ENCODE measurements at places on chromosomes 1 and 21. TPM values are rescaled to one million over a fixed set of nuclear protein-coding genes. Genes with fewer than 3 reads are reported as not detected.

GRCh38 chr1:48743480-48743879 is 33.2 kb downstream of the BEND5 start:
- DNase-seq = no peak

DNA sequence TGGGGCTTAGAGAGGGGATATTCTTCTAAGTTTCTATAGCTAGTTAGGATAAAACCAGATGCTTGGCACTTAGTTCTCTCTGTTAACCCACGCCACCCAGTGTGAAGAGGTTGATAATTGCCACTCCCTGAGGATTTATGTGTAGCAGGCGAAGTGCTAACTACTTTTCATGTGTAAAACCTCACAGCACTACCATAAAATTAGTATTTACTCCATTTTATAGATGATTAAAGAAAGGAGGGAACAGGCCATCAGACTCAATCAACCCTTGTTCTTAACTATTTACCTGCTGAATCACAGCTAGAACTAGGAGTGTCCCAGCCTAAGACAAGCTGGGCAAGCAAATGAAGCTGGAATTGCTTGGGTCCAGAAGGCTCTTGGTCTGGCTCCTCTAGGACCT is 8.9 kb downstream of the LIN28A start:
- no peak for DNase-seq

The CCDC185 gene
- not detected for total RNA-seq

- DNase-seq = peak; percentile 93
These were observed at the start of gene PADI2 for GRCh38 chr1:17119076-17119772. Gene PADI2, minus strand, starts transcription at chr1:17119451. Its CDS starts 80 bp downstream, at chr1:17119371.

The IGSF3 gene
- total RNA-seq = 2.2 TPM

The FAAH gene
- 2.4 TPM for total RNA-seq

DNA sequence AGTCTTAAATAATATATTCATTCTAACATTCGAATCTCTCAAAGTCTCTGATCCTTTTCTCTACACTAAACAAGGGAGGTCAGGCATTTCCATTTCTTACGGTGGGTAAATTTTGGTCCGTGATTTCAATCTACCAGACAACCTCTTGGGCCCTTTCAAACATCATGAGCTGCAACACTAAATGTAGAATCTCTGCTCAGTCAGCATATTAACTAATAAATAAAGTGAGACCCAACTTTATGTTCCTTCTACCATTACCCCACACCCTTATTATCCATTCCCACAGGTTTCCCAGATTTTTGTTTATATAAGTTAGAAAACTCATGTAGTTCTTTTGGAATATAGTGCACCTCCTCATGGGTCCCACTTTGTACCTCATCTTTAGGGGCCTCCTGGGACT is 24.9 kb downstream of the SLAMF7 start:
- DNase-seq = no peak

The GBP3 gene
- 28.4 TPM for total RNA-seq

- no peak for DNase-seq
These were observed 43.8 kb upstream of the MACF1 start for GRCh38 chr1:39160703-39161102.

GRCh38 chr1:222382171-222382570 is 165.7 kb downstream of the HHIPL2 start:
- DNase-seq = no peak

The OR2L2 gene
- 0.10 TPM for total RNA-seq

DNA sequence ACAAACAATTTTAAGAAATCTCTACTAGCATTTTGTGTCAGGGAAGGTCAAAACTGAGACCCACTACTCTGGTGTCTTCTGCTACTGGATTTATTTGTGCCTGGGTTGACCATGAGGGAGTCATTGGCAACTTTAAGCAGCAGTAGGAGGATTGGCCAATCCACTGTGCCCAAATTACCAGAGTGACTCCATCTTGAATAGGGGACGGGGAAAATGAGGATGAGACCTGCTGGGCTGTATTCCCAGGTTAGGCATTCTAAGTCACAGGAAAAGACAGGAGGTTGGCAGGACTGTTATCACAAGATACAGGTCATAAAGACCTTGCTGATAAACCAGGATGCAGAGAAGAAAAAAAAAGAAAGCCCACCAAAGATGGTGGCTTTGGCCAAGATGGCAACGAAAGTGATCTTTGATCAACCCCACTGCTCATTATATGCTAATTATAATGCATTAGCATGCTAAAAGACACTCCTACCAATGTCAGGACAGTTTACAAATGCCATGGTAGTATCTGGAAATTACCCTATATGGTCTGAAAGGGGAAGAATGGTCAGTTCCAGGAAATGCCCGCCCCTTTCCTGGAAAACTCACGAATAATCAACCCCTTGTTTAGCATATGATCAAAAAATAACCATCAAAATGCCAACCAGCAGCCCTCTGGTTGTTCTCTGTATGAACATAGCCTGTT is 200.9 kb downstream of the LTN1 start:
- no peak for DNase-seq

DNA sequence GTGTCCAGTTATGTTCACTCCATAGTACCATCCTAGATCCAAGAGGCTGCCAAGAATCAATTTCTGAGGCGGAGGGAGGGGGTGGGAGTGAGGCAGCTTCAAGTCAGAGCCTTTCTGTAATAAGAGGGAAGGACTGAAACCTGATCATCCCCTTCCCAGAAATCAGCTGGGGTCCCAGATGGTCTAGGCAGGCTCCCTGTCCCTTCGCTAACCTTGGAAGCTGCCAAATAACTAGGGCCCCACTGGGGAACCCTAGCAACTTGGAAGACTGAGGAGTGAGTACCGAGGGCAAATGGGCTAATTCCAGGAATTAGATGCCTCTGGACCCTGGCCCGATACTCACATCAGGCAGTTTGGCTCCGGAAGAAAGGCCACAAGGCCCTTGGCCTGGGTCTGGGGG is 113.3 kb downstream of the NAV1 start:
- DNase-seq = no peak

The ICOSLG gene
- 1.5 TPM for total RNA-seq

- DNase-seq = no peak
These were observed 39.9 kb upstream of the IFNAR2 start for GRCh38 chr21:33189824-33190223.

- peak; percentile 71 for DNase-seq
These were observed 76.0 kb upstream of the EDN2 start for GRCh38 chr1:41560496-41560895.

DNA sequence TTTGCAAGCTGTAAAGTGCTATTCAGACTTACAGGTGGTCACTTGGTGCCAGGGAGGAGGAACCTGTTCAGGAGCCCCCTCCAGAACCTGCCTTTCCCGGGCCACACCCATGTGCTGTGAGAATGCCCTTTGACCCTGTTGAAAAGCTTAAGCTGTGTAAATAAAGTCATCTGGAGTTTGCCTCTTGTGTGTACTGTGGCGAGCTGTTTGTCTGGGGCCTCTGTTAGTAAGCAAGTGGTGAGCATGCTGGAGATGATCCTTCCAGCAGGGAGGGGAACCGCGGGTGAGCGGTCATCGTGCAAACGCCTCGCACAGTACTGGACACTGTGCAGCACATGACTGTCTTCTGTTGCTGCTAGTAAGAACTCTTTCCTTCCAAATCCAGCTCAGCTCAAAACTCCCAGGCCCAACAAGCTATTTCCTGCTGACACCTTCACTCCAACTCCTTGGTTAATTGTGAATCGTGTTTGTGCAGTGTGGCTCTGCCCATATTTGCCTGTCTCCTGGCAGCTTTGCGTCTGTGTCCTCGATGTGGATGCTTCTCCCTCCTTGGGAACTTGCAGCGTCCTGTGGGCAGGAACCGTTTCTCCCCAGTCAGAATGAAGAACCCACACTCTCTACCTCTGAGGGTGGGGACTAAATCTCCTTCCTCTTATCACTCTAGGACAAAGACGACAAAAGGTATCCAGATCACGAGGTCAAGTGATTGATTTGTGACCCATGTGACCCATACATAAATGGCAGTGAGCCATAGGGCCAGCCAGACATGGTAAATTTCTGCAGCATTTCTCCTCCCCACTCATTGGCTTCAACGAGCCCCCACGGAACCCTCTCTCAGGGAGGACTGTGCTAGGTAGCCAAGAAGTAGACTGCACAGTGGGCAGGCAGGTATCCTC is 13.9 kb upstream of the BTG2 start:
- DNase-seq = peak; percentile 81

DNA sequence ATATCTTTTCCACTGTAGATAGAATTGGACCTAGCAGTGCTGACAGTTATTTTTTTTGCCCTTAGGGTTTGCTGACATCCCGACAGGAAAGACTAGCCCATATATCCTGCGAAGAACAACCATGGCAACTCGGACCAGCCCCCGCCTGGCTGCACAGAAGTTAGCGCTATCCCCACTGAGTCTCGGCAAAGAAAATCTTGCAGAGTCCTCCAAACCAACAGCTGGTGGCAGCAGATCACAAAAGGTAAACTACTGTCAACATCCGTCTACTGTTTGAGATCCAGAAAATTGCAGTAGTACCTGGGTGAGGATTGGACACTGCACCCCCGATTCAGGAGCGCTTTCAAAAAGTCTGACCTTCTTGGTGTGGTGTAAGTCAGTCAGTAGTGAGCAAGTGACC is 55.8 kb downstream of the CENPF start:
- no peak for DNase-seq

DNA sequence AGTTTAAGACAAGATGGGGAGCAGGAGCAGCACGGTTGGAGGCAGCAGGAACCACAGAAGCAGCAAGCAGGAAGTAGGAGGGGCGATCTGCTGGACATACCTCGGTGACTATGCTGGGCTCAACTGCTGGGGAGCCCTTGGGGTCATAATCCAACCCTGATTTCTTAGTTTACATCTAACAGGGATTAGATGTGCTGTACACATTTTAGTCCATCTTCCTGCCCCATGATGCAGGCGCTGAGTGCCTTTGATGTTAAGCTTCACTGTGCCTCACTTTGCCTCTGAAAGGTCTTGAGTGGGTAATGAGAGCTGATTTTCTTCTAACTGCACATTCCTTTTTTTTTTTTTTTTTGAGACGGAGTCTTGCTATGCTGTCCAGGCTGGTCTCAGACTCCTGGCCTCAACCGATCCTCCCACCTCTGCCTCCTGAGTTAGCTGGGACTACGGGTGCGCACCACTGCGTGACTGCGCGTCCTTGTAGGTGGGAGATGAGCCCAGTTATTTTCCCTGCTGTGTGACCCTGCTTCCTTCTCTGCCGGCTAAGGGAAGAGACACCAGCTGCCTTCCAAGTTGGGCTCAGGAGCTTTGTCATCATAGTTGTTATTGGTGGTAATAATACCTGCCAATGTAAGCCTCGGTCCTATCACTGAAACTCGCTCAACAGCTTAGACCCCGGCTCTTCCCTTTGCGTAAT is 1.1 kb upstream of the RCAN3 start:
- no peak for DNase-seq

DNA sequence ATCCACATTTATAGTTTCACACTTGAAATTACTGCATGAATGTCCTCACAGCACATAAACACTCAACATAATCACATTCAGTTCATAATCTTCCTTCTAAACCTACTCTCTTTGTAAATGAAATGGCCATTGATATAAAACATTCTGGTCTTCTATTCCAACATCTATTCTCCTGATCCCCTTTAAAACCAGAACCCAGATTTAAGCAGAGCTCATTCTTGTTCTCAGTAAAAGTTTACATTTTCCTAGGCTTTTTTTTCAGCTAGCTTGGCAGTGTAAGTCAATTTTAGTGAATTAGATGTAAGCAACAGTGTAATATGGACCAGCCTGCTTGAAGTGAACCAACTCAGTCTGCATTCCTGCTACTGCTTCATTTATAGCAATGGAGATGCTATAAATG is 460.7 kb upstream of the RGS18 start:
- no peak for DNase-seq

DNA sequence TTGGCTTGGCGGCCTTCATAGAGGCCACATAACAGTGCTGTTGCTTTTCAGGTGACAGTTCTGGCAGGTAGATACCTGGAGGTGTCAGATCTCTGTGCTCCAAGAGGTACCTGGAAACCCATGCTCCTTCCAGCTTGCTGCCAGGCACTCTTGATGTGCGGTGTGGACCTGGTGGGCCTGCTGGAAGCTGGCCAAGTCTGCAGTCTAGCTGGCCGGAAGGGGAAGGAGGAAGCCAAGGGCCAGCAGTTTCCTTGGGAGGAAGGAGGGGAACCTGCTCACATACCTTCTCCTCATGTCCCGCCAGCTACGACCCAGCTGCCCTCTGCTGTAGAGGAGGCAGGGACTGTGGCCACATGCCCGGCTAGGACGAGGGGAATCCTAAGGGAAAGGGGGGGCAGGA is 166.4 kb upstream of the AJAP1 start:
- peak; percentile 54 for DNase-seq

DNA sequence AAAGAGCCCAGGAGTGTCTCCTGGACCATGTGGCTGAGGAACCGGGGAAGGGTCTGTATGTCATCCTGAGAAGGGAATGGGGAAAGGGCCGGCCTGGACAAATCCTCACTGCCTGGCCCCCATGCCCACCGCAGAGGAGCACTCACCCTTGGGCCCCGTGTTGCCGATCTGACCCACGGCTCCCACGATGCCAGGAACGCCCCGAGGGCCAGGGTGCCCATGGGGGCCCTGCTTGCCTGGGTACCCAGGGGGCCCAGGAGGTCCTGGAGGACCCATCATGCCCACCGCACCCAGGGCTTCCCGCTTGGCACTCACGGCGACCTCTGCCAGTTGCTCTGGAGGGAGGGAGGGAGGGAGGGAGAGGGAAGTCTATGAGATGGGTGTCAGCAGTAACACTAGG is 14.6 kb downstream of the COL9A2 start:
- no peak for DNase-seq

DNA sequence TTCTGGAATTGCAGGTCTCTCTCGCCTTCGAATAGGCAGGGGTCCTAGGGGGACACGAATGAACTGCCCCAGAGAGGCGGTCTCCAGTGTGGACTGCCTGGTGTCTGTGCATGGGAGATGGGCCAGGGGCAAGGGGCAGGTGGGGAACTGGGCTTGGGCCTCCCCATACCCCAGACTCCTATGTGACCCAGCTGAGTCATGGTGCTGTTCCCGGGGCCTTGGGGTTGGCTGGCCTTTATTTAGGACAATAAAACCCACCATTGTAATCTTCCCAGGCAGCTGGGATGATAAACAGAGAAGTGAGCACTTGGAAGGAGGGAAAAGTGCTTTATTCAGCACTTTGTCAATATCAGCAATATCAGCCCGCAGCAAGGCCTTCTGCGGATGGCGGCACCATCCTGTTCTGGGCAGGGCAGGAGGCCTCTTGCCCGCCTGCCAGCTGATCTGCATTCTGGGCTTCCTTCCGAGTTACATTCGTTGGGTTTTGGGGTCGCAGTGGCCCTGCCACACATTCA is 209.0 kb upstream of the TMEM51 start:
- DNase-seq = no peak

The CR1L gene
- total RNA-seq = 0.19 TPM

The TINAGL1 gene
- 123 TPM for total RNA-seq

DNA sequence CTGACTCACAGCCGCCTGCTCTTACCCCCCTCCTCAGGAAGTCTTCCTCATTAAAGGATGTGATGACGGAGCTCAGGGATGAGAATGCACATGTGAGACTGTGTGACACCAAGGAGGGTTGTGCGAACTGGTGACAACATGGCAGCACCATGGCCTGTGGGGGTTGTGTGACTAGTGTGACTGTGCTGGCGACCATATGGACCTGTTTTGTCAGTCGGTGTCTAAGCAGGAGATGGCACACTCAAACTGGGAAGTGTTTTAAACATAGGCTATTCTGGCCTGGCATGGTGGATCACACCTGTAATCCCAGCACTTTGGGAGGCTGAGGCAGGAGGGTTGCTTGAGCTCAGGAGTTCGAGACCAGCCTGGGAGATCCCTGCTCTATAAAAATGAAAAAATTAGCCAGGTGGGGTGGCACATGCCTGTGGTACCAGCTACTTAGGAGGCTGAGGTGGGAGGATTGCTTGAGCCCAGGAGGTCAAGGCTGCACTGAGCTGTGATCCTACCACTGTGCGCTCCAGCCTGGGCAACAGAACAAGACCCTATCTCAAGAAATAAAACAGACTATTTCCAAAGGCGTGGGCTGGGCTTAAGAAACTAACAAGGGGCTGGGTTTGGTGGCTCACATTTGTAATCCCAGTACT is 7.4 kb downstream of the TRNP1 start:
- DNase-seq = no peak

Data from posterior vena cava (tissue), 2 donors.